ENCODE measurements at places on chromosomes 5 and 9.

DNA sequence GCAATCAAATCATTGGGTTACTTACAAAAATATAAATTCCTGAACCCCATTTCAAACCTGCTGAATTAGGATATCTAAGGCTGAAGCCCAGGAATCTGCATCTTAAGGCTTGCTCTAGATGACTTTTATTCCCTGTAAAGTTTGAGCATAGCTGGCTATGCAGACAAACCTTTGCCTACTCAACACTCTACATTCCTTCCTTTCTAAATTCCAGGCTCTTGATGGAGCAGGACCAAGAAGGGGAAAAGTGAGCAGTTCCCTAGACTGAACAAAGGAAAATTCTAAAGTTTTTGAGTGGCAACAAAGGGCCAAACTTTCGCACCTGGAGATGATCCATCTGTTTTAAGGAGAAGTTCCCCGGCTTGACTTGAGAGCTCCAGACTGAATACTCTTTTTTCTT is 9.8 kb upstream of the ADRA1B start:
- DNase-seq, result no peak

GRCh38 chr5:123754908-123755307 is 242.9 kb downstream of the CSNK1G3 start:
- no peak for DNase-seq

DNA sequence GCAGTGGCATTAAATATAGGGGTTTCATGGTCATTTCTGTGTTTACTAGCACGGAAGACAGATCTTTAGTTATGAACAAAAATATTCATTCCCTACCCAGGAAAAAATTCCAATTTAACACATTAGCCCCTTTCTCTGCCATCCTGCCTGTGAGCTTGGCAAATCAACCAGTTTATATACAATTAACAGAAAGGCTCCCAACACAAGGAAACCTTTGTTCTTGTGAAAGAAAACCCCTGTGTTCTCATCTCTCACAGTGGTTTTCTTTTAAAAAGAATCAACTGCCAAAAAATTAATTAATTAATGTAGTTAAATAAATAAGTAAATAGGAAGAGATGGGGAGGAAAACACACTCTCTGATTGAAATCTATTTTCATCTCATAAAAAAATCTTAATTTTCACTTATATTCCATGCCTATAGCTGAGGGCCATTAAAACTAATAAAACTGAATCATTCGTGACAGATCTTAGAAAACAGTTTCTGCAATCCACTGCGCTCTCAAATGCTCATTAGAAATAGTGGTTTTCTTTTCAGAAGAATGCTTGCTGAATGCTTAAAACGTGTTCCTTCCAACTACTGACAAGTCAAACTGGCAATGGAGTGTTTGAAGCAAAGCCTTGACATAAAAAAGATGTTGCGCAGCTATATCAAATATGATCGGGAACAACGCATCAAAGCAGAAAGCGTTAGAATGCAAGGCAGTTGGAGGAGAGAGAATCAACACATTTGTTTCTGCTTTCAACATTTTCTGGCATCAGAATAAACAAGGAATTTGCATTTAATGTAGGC is 387.7 kb downstream of the TLR4 start:
- DNase-seq, result no peak

DNA sequence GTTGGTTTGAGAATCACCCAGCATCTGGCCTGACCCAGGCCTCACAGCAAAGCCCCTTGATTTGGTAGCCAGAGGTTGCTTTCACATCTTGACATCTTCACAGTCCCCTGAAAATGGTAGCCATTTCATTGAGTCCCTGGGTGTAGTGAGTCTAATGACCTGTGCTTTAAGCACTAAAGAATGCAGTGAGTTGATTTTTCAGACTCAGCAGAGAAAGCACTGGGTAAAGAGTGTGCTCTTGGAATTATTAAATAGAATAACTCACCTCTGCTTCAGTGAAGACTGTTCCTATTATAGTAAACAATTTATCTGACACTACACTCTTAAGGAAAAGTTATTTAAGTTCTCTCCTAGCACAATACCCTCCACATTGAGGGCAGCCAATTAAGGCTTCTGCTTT is 56.2 kb downstream of the PTCD2 start:
- no peak for DNase-seq

GRCh38 chr5:169778622-169779596 is 141.8 kb downstream of the DOCK2 start:
- DNase-seq, result no peak

DNA sequence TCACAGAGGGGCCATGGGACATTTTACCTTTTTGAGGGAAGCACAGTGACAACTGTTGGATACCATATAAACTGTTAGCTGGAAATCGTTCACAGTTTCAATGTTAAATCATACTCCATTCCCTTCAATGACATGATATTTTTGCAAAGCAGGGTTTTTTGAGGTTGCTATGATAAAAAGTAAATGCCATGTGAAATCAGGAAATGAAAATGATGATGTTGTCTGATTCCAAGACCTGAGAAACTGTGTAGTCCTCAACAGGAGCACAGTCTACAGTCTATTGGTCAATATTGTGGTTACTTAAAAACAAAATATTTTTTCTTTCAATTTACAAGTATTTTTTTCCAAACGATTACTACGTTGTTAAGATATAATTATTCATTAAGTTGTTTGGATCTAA is 24.0 kb upstream of the ADAM19 start:
- no peak for DNase-seq

GRCh38 chr9:113989714-113990569 is 88.2 kb downstream of the AMBP start:
- DNase-seq, result no peak

- DNase-seq, result no peak
Measured at GRCh38 chr5:37703841-37704241, 136.0 kb downstream of the GDNF start.

- DNase-seq, result no peak
Measured at GRCh38 chr5:111453295-111453694, 59.0 kb downstream of the STARD4 start.
